ENCODE measurements at places on chromosomes 11 and 22. TPM values are rescaled to one million over a fixed set of nuclear protein-coding genes. Genes with fewer than 3 reads are reported as not detected.

PSMD13 gene
- total RNA-seq: 153 TPM

KCNQ1 gene
- total RNA-seq: 0.75 TPM

CCDC179 gene
- not detected for total RNA-seq

MAJIN gene
- not detected for total RNA-seq

TPH1 gene
- 0.02 TPM for total RNA-seq

SYT13 gene
- total RNA-seq: 5.9 TPM

CCDC116 gene
- 0.06 TPM for total RNA-seq

All from A549 treated with dexamethasone at 1 μM for 4 hours (cell line).